ENCODE measurements at places on chromosomes 12 and 14.

- no peak for DNase-seq
Measured at GRCh38 chr12:55515696-55516095, 23.5 kb downstream of the OR6C68 start.

DNA sequence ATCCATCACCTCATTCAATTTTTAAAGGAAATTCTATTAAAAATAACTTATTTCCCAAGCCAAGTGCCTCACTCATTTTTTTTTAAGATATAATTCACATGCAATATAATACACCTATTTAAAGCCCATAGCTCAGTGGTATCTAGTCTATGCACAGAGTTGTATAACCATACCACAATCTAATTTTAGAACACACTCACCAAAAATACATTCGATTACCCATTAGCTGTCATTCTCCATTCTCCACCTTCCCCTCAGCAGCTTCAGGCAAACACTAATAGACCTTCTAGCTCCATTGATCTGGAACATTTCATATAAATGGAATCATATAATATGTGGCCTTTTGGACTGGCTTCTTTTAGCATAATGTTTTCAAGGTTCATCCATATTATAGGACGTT lies 49.5 kb downstream of the CLMN start:
- DNase-seq: no peak

DNA sequence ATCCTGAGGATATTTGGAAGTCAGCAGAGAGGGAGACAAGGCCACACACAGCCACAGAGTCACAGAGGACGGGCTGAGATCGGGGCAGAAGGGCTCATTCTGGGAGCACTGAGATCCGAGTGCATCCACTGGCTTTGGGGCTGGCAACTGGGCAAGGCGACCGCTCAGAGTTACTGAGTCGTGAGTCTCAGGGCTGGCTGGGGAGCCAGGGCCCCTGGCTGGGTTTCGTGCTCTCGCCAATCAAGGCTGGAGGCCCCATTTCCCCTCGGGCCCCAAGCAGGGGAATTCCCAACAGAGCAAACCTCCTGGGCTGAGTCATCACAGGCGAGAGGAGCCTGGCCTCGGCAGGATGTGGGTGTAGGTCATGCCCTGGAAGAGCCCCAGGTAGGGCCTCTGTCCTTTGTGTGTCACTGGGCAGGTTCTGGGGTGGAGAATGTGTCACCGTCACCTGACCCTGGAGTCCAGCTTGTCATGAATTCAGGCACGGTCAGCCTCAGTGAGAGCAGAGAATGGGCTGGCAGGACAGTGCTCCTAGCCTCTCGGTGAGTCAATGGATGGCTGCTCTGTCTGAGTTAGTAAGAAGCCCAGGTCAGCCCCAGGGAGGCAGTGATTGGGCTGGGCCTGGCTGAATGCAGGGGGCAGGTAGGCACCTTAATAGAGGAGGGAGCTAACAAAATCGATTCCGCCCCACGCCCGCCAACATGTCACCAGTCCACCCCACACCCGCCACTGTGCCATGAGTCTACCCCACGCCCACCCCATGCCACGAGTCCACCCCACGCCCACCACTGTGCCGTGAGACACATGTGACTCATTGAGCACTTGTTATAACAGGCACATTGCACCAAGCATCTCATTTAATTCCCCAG lies 16.9 kb downstream of the ASB2 start:
- no peak for DNase-seq

DNA sequence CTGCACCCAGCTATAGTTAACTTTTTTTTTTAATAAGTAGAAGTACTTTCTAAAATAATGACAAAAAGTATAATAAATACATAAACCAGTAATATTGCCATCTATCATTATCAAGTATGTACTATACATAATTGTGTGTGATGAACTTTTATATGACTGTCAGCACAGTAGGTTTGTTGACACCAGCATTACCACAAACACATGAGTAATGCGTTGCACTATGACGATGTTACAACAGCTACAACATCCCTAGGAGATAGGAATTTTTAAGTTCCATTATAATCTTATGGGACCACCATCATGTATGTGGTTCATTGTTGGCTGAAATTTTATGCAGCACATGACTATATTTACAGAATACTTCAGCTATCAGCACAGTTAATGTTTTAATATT lies 62.9 kb upstream of the VSX2 start:
- DNase-seq: no peak

- no peak for DNase-seq
Measured at GRCh38 chr12:95205685-95206084, 11.6 kb downstream of the FGD6 start.

DNA sequence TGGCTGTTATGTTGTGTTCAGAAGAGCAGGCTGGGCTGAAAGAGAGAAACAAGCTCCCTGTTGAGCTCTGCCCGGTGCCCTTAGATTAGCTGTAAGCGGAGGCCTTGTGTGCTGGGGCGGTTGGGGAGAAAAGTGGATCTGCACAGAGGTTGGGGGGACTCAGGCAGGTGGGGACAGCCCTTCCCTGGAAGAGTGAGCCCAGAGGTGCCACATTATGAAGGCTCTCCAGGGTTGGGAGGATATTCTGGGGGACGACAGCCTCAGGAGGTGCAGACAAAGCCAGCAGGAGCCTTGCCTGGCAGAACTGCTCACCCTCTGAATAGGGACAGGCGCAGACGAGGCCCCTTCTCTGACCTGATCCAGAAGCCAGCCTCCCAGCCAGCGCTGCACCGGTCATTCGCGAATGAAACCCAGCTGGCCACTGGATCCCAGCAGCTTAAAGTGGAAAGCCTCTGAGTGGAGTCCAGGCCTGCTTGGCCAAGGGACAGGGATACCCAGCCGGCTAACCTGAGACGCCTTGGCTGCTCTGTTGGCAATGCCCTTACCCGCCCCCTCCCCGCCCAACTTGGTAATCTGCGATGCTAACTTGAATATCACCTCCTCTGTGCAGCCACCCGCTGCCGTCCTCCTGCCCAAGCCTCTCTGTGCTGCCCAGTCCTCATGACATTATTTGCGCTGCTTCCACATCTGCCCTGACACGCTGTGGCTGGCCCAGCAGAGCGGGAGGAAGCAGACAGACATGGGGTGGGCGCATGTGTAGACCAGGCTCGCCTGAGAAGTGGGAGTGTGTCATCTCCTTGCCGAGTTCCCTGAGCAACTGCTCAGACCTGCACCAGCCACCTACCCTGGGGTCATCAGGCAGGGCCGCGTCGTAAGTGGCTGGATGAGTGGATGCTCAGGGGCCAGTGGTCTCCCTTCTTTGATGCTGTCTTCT lies 5.6 kb downstream of the HIP1R start:
- no peak for DNase-seq

DNA sequence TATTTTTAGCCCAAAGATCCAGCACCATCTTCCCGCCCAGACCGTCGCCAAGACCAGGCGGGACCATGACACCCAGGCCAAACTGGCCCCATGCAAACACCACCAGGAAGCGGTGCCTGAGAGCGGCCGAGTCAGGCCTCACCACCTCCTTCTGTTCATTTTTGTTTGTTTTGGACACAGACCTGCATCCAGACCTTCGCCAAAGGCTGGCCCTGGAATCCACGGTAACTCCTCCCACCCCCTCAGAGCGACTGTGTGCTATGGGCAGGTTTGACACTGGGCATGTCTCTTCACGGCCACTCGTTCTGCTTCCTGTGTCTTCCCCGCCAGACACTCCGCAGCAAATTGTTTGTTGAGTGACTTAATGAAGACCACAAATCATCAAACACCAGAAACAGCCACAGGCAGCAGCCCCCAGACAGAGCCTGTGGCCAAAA lies 47.1 kb downstream of the NCOR2 start:
- DNase-seq: no peak

DNA sequence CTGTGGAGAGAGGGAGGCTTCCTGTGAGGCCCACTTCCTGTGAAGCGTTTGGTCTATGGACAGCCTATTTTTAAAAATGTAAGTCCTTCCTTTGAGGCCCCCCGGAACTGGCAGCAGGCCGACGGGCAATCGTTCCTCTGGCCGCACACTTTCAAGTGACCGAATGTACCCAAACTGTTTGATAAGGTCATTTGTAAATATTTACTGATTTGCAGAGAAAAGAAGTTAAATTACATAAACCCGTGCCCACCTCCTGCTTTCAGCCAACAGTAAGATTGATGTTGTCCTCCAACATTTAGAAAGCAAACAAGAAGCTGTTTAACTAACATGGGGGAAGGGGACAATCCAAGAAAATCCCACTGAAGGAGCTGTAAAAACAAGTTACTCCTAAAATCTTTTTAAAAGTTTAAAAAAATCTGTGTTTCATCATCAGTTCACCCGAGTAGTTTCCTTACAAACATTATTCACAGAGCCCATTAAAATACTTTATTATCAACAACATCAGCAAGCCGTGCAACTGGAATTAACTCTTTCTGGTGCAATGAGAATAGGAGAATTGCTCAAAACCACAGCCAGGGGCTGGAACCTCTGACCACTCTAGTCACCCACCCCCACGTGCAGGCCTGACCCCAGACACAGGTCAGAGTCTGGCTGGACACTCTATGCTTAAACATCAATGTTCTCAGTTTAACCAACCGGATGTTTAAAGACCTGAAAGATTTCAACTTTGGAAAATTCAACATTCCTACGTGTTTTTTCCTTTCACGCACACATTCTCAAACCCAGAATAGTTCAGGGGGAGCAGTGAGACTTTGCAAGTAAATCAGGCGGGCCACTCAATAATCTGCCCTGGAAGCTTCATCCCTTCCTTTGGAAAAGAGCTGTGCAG lies 65.3 kb downstream of the FOXN3 start:
- no peak for DNase-seq

DNA sequence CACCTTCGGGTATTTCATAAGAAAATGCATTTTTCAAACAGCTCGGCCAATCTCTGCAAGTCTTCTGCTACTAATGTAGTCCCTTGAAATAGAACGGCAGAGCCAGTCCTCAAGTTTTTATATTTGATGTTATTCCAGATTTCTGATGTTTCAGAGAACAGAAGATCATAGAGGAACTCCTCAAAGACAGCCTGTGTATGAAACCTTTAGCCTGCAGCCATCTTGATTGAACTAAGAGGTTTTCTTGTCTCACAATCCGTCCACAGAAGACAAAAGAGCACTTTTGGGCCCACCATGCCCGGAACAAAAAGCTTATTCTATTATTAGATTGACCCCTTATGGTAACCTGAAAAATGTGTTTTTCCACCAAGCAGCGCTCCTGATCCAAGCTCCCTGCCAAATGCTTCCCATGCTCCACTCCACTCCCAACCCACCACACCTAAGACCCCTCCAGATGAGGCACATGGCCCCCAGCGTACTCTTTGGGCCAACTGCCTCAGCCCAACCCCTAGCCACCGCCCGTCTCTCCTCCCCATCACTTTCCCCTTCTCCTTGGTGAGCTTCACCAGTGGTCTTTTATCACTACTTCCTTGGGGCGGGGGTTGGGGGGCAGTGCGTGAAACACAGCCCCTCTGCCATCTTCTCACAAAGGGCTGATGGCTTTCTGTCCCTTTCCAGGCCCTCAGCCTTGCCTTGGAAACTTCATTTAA lies 175.8 kb downstream of the CALM1 start:
- DNase-seq: no peak

DNA sequence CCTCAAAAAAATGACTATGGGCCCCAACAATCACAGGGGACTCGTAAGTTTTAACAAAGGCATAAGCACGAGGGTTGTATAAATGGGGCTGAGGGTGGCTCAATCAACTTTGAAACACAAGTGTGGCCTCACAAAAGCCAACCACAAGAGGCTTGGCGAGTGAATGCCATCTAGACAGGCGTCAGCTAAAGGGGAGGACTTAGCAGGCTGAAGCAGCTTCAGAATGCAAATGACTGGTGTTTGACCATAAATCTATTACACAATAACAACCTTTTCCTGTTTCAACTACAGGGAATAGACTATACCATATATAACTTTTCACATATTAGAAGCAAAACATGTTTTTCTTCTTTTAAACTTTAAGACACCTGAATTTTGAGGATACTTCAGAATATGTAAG lies 777.9 kb downstream of the FSCB start:
- no peak for DNase-seq

- no peak for DNase-seq
Measured at GRCh38 chr12:113346353-113346752, 11.4 kb upstream of the SLC8B1 start.

- peak; percentile 17 for DNase-seq
Measured at GRCh38 chr12:81128930-81129554, 51.2 kb downstream of the ACSS3 start.

GRCh38 chr12:32423559-32423958 lies 24.2 kb downstream of the FGD4 start:
- no peak for DNase-seq

GRCh38 chr12:116135209-116135930 lies 142.1 kb downstream of the MED13L start:
- DNase-seq: peak; percentile 37

DNA sequence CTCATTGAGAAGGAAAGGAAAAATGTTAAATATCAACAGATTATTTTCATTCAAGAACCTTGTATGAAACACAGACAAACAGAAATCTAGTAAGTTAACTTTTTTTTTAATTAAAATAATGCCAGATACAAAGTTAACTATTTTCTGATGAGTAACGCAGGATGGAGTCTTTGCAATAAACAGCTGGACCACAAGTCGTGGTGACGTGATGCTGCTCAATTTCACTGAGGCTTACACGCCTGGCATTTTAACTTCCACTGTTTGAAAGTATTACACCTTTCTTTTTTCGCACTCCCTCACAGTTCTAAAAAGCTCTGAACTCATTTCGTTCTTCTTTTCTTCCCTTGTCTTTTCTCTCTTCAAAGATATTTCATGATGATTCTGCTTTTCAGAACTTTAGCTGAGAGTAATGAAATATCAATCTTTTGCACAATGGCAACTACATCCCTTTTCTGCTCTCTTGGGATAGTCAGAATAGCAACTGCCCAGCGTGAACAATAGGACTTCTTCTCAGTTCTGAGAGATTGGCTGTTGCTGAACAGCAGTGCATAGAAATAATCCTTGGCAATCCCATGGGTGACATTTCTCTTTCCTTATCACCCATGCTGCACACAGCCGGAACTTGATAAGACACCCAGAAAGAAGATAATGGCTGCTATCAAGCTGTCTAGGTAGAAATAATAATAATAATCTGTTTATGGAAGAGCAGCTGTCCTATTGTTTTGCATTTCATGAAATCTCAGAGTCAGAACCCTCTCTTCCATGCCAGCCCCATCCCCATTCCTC lies 160.5 kb downstream of the BTG1 start:
- DNase-seq: no peak

DNA sequence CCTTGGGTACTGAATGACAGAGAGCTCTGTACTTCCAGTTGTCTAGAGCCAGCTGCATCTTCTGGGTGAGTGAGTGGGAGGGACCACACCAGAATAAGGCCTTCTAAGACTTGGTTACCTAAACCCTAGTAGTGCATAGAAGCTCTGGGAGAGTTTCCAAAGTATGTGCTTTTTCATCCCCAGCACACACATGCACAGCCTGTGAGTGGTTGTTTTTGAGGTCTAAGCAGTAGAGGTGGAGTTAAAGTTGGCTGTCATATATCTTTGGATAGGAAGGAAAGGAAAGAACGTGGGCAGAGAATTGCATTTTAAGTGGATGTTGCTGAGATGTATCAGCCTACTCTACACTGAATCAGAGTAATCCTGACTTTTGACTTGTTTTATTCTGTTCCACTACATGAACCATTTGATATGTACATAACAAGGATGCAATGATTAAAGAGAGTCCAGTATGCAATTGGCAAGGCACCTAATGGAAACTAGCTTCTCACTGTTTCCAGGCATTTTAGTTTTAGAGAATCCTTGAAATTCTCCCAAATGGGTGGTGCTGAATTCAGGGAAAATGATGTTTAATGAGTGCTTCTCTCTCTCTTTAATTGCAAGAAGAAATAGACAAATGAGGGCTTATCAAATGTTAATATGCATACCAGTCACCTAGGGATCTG lies 51.8 kb upstream of the PRICKLE1 start:
- no peak for DNase-seq

- no peak for DNase-seq
Measured at GRCh38 chr12:107284692-107285091, 191.3 kb upstream of the CRY1 start.

Measured in brain pericyte (primary cell).